ENCODE measurements at places on chromosomes 6 and 20.

- H3K27ac ChIP-seq, result no peak overlapping the region
- peaks cover 4% of the 10 kb centered on the region for H3K4me1 ChIP-seq
- H3K36me3 ChIP-seq, result no peaks in the 10 kb centered on the region
- peak; percentile 37 for DNase-seq
Observed at GRCh38 chr6:28474441-28475219, 31.3 kb upstream of the ZSCAN23 start.

DNA sequence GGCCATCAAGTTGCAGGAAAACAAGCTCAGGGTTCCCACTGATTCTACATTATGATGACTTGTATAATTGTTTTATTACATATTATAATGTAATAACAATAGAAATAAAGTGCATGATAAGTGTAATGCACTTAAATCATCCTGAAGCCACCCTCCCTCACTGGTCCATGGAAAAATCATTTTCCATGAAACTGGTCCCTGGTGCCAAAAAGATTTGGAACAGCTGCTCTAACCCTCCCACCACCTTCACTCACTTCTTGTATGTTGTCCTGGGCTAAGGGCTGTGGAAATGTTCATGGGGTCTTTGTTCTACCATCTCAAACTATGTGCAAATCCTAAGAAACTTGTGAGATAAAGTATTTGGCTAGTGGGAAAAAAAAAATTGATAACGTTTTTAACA lies 133.8 kb downstream of the LRRC1 start:
- DNase-seq, result no peak
- peaks cover 25% of the 10 kb centered on the region for H3K4me1 ChIP-seq
- peaks cover 2% of the 10 kb centered on the region for H3K27me3 ChIP-seq
- no peak overlapping the region for H3K4me3 ChIP-seq

- no peak for DNase-seq
- H3K36me3 ChIP-seq, result no peaks in the 10 kb centered on the region
- no peak overlapping the region for H3K27ac ChIP-seq
- no peaks in the 10 kb centered on the region for H3K27me3 ChIP-seq
Observed at GRCh38 chr6:25503686-25504085, 148.3 kb upstream of the SCGN start.

DNA sequence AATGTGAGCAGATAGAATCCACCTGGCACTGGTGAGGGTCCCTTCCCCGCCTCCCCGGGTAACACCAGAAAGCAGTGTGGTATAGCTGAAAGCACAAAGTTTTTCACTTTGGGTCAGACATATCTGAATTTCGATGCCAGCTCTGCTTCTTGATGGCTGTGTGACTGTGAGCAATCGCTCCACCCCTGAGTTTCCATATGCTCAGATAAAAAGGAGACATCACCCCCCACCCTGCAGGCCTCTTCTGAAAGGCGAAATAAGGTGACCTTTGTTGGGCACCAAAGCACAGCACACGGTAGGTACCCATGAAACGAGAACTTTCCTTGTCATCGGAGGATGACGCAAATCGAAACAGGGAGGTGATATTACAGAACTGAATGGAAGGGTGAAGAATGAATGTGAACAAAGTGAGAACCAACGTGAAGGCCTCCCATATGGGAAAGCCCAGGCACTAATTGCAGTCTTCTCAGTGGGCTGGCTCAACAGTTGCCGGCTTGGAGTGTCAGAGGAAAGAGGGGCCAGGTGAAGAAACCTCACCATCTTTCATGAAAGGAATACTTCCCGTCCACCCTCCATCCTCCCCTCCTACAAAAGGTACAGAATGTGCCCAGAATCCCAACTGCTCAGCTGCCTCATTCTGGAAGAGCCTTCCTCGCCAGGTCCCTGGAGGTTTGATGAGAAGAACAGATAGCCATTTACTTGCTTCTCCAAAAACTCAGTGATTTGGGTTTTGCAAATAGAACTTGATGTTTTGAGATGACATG lies 61.8 kb downstream of the NFATC2 start:
- DNase-seq, result no peak
- no peak overlapping the region for H3K27ac ChIP-seq
- peaks cover 15% of the 10 kb centered on the region for H3K27me3 ChIP-seq
- peaks cover 13% of the 10 kb centered on the region for H3K4me1 ChIP-seq

GRCh38 chr6:5095236-5095635 lies 10.1 kb downstream of the PPP1R3G start:
- peaks cover 21% of the 10 kb centered on the region for H3K4me1 ChIP-seq
- no peaks in the 10 kb centered on the region for H3K36me3 ChIP-seq
- DNase-seq, result no peak
- H3K27me3 ChIP-seq, result peaks cover 15% of the 10 kb centered on the region
- no peak overlapping the region for H3K4me3 ChIP-seq

GRCh38 chr6:76416821-76417605 lies 344.6 kb upstream of the IMPG1 start:
- no peaks in the 10 kb centered on the region for H3K27me3 ChIP-seq
- no peak overlapping the region for H3K27ac ChIP-seq
- peaks cover 5% of the 10 kb centered on the region for H3K4me1 ChIP-seq
- no peaks in the 10 kb centered on the region for H3K36me3 ChIP-seq

DNA sequence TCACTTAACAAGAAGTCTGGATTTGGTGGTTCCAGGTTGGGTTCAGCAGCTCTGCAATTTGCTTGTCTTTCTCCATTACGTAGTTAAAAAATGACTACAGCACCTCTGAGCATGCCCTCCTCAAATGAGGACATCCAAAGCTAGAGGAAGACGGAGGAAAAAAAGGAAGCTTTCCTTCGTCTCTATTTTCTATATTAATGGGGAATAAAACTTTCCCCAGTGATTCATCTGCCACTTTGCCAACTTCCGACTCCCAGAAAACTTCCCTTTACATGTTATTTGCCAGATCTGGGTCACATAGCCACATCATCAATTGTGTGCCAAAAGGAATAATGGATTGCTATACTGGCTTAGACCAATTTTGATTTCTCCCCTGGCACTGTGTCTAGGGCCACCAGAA lies 69.5 kb downstream of the ZFAND3 start:
- no peak for DNase-seq
- H3K4me3 ChIP-seq, result no peak overlapping the region
- no peak overlapping the region for H3K27ac ChIP-seq
- no peaks in the 10 kb centered on the region for H3K27me3 ChIP-seq
- no peaks in the 10 kb centered on the region for H3K4me1 ChIP-seq
- H3K36me3 ChIP-seq, result peaks cover 10% of the 10 kb centered on the region

DNA sequence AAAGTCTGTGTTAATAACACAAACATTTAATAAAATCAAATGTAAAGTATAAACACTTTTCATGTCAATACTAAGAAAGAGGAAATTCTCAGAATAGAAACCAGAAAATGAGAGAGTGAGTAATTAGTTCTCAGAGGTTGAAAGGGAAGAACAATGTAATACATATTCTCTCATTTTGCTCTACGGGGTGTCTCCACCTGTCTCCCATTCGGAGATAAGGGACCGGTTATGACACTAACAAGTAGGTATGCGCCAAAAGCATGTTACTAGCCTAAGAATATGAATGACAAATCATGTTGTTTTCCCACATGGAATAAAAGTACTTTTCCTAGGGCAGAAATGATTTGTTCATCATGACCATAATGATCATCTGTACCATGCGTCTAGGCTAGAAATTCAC lies 35.6 kb upstream of the PRELID3B start:
- peaks cover 30% of the 10 kb centered on the region for H3K27me3 ChIP-seq
- H3K36me3 ChIP-seq, result no peaks in the 10 kb centered on the region
- H3K4me3 ChIP-seq, result no peak overlapping the region
- no peaks in the 10 kb centered on the region for H3K4me1 ChIP-seq
- DNase-seq, result no peak
- H3K27ac ChIP-seq, result no peak overlapping the region
